ENCODE measurements at places on chromosomes 5 and 9.

DNA sequence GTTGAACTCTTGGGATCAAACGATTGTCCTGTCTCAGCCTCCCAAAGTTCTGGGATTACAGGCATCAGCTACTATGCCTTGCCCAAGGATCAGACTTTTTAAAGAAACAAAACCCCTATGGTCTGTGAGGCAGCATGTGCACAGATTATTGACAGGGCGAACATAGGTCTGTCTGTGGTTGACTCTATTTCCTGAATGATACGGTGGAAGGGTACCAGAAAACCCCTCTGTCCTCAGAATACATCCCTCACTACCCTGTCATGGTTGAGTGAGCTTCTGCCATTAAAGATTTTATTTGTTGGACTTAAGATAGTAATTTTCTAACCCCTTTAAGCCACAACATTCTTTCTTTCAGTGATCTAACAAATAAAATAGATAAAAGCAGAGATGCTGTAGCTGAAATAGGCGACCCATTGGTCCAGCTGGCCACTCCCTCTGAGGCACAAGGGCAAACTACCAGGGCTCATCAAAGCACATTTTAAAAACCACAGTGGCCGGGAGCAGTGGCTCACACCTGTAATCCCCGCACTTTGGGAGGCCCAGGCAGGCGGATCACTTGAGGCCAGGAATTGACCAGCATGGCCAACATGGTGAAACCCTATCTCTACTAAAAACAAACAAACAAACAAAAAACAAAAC is 84.9 kb upstream of the ANKRD55 start:
- DNase-seq: no peak

- DNase-seq: no peak
Measured at GRCh38 chr9:123320814-123321213, 35.2 kb upstream of the CRB2 start.

DNA sequence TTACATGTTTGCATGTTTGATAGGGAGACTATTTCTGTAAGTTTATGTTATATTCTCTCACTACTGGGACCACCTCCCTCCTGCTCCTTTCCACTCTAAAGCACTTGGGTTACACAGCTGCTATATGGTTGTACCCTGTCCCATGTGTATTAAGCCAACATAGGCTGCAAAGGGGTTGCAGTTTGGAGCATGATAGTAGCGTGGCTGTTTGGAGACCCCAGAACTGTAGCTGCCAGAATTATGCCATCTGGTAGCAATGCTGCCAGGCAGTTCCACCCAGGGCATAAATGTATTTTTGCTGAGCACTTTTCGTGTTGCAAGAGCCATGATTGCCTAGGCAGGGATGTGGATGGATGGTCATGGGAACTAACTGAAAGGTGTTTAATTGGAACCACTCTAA is 81.8 kb downstream of the CNTLN start:
- DNase-seq: no peak

GRCh38 chr5:173618927-173619519 is 2.6 kb upstream of the BOD1 start:
- peak; percentile 32 for DNase-seq

GRCh38 chr9:88533951-88534455 is 975 bp upstream of the NXNL2 start:
- no peak for DNase-seq

DNA sequence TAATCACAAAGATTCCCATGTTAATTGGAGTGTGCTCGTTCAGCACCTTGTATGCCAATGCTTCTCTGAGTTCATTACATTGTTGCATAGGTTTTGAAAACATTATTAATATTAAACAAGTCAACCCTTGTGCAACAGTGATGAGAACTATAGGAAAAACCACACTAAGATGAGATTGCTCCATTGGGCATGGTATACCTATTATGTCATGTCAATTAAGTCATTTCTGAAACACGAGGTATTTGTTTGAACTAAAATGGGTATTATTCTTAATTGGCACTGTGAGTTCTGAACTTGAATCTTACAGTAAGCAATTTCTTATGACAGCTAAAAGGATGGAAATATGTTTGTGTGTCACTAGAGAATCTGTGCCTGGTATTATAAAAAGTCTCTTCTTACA is 447.7 kb downstream of the EFNA5 start:
- DNase-seq: no peak

- DNase-seq: no peak
Measured at GRCh38 chr5:56350597-56351170, 117.6 kb upstream of the ANKRD55 start.

DNA sequence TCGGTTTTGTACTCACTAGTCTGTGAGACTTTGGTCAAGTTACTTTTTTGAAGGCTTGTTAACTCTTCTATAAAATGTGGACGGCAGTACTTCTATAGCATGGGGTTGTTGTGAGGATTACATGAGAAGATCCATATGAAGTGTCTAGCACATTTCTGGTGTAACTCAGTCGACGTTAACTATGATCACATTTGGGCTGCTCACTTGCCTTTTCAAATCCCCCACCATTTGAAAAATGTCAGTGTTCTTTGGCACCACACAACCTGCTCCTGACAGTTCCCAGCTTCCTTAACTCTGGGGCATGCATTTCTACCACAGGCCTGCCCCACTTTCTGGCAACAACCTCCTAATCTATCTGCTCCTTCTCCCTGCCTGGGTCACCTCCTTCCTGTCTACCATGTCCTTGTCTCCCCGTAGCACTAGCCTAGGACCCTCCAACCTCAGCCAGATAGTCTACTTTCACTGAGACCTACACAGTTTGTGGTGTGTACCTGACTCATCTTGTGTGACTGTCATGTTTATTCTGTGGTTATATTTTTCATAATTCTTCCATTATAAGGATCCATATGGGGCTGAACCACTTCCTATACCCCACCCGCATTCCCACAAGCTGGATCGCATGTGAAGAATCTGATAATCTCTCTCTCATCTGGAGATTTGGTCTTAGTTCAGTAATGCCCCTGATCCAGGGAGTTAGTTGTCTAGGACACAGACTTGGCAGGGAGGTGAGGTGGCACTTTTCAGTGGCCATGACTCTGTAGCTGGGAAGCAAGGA is 30.2 kb upstream of the BASP1 start:
- no peak for DNase-seq

- no peak for DNase-seq
Measured at GRCh38 chr9:90433398-90433941, 209.2 kb downstream of the DIRAS2 start.

DNA sequence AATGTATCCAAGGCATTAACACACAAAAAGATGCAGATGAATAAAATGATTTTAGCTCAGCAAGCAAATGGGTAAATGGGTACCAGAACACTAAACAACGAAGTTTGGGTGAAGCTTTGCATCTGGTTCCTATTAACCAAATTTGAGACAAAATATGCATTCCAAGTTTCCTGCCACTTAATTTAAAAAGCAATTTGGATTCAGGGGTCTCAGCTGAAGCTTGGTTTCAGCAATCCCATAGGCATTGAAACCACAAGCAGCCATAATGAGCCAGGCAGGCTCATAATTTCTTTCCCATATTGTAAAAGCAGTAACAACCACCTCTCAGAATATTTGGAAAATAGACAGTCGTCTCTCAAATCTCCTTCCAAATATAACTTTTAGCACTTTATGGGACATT is 138.9 kb downstream of the NXNL2 start:
- DNase-seq: no peak

DNA sequence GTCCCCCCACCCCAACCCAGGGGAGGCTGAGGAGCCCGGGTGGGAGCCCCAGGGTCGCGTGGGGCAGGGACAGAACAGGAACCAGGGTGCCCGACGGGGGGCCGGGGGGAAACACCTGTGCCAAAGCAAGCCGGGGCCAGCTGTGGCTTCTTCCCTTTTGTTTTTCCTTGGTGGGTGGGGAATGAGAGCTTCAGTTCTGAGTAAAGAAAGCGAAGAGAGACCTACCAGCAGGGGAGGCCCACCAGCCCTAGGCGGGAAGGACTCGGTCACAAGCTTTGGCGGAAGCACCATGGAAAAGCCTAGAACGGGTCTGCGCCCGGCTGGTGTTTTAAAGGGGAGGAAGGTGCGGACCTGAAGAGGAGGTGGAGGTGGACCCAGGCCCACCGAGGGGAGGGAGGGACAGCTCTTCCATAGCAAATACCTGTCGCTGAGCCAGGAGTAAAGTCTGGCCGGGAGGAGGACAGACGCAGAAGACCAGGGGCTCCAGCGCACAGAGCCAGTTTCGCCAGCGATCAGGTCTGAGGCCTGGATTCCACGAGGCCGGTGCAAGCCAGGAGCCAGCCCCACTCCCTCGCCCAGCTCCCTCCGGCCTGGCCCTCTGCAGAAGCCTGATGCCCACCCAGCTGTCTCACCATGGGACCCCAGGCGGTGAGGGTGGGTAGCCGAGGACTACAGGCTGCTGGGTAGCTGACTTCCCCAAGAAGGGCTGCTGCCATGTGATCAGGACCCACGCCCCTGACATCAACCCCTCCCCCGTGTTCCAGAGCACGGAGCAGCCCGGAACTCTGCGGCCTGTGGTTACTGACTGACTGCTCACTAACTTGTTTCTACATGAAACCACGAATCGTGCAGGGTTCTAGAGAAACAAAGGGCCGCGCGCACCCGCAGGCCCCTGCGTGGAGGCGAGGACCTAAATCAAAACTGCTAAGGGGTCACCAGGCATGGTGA is 849 bp upstream of the MGAT1 start:
- DNase-seq: peak; percentile 68

GRCh38 chr9:134556531-134557068 is 85.0 kb upstream of the COL5A1 start:
- DNase-seq: no peak

DNA sequence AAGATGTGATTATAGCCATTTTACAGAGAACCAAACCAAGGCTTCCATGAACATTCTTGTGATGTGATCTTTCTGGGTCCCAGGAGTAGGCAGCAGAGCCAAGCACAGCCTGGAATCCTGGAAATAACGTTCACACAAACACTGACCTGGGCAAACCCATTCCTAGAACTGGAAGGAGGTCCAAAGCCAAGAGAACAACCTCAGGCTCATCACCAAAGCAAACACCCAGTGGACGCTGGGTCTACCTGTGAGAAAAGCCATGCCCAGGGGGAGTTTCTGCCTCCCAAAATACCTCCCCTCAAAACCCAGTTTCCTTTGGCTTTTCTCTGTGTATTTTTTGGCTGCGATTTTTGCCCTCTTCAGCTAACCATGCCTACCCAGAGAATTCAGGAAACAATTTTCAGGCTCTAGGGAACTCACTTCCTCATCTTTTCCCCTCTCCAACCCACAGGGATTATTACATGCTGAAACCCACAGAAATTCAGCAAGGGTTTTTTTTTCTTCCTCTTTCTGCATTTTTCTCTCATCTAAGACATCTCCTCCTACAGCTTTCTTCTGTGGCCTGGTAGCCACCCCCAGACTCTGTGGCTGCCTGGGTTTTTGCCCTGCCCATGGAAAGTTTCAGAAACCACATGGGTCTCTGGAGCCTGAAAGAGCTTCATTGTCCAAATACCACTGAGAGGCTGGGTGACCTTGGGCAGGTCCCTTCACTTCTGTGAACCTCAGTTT is 75.0 kb downstream of the TNC start:
- DNase-seq: no peak

DNA sequence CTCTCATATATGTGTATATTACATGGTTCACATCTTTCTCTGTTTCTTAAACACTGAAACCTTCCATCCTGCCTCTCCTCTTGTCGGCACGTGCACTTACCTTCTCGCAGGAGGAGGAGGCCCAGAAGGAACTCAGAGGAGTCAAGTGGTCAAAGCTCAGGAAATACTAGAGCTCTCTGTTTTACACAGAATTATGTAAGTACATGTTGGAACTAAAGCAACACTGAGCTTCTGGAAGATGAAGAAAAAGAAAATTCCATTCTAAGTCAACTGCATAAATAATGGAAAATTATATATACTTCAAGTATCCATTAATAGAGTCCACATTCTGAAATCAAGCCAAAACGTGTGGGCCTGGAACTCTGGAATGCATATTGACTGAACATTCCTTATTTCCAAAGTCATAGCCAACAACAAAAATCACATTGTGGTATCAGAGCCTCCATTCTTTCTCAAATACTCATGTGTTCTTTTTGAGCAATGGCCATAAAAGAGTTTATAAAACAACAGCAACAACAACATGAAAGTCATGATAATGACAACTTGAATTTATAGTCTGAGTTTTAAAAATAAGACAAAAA is 121.5 kb upstream of the RAI14 start:
- DNase-seq: no peak

GRCh38 chr9:127578952-127579853 is 32.9 kb upstream of the STXBP1 start:
- DNase-seq: peak; percentile 50

DNA sequence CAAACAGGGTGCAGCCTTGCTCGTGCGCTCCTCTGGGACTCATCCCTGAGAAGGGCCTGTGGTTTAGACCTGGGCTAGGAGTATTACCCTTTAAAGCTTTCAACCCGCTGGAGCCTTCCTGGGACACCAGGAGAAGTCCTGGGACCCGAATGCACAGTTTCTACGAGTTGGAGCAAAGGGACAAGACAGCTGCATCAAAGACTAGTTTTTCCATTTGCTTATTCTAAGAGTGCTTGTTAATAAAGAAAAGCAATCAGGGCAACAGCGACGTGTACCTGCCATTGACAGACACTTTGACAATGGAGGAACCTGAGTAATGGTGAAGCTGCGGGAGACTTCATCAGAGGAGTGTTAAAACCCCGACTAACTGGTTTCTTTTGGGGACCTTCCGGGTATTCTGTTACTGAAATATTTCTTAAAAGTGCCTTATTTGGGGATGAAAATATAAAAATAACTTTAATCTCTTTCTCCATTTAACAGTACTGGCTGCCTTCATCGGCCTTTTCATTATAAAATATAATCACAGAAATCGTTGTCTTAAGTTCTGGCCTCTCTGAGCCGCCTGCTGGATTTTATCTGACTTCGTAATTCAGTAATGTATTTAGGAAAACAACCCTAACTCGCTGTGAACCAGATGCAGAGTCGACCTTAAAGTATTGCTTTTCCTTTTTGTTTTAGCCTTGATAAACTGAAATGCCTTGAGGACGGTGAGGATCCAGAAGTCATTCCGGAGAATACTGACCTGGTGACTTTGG is 732 bp downstream of the SNAPC3 start:
- DNase-seq: no peak

GRCh38 chr5:154544646-154545045 is 66.6 kb upstream of the HAND1 start:
- no peak for DNase-seq

DNA sequence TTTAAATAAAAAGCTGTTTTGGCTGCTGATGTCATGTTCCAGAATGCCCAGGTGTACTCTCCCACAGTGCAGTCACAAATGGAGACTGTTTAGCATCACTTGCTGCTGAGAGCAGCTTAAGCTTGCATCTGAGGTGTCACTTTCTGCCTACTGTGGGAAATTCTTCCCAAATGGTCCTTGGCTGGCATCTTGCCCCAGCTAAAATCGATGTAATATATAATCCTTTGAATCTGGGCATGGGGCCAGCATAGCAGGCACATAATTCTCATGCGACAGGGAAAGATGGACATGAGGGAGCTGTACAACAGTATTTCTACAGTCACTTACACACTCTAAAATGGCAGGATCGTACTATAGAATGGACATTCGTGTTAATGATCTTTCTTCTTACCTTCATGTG is 144.3 kb downstream of the MACIR start:
- DNase-seq: no peak

- DNase-seq: peak; percentile 59
Measured at GRCh38 chr5:152142840-152143469, 218.3 kb upstream of the GLRA1 start.

- DNase-seq: no peak
Measured at GRCh38 chr9:2700909-2701550, 16.3 kb upstream of the KCNV2 start.

GRCh38 chr5:149873896-149874295 is 70.7 kb downstream of the PDE6A start:
- no peak for DNase-seq

GRCh38 chr9:89446261-89446960 is 51.5 kb downstream of the SEMA4D start:
- DNase-seq: no peak

- DNase-seq: no peak
Measured at GRCh38 chr5:61614606-61615005, 282.5 kb downstream of the ZSWIM6 start.

Data from T-helper 9 cell (primary cell).